Tibial nerve (tissue), 4 donors: ENCODE measurements at places on chromosomes 16 and 17. TPM values are rescaled to one million over a fixed set of nuclear protein-coding genes. Genes with fewer than 3 reads are reported as not detected.

Gene APOH
- not detected for total RNA-seq

Gene ERBB2
- total RNA-seq = 110 TPM

Gene GPR179
- total RNA-seq = 0.44 TPM

Gene ANKS3
- total RNA-seq = 29.3 TPM

Gene AIPL1
- total RNA-seq = not detected

Gene TBC1D3E
- total RNA-seq = not detected

Gene ADAP2
- total RNA-seq = 64.2 TPM

Gene FNDC8
- total RNA-seq = not detected

Gene RNU2-1
- not detected for total RNA-seq

Gene DPEP1
- total RNA-seq = 0.39 TPM

Gene MYO15B
- 327 TPM for total RNA-seq

Gene GFER
- total RNA-seq = 20.2 TPM

Gene HNF1B
- total RNA-seq = not detected

Gene GRAPL
- total RNA-seq = 1.3 TPM

Gene PRAC1
- total RNA-seq = not detected

Gene TBC1D3
- not detected for total RNA-seq

Gene ITGA3
- total RNA-seq = 85.7 TPM

Gene MARVELD3
- total RNA-seq = not detected

Gene TPSG1
- not detected for total RNA-seq

Gene MEIOB
- total RNA-seq = not detected

Gene TBC1D3K
- not detected for total RNA-seq

Gene KRT9
- total RNA-seq = not detected

Gene ITGB3
- total RNA-seq = 26.7 TPM

Gene MEAK7
- total RNA-seq = 15.9 TPM

Gene NGFR
- total RNA-seq = 267 TPM

Gene TPPP3
- total RNA-seq = 5.7 TPM

Gene KDM8
- 2.3 TPM for total RNA-seq

Gene USP43
- 0.84 TPM for total RNA-seq

Gene ENPP7
- not detected for total RNA-seq

Gene CFAP97D1
- not detected for total RNA-seq

Gene PHF23
- 29.7 TPM for total RNA-seq

Gene SNAI3
- total RNA-seq = 1.0 TPM
